ENCODE measurements at places on chromosomes 5 and 9.

- no peak for DNase-seq
These were observed at the start of gene ELOVL7 for GRCh38 chr5:60843936-60844905. TSS of gene ELOVL7 (minus strand) at chr5:60844269. CDS start at chr5:60787397, 56,872 bp downstream.

DNA sequence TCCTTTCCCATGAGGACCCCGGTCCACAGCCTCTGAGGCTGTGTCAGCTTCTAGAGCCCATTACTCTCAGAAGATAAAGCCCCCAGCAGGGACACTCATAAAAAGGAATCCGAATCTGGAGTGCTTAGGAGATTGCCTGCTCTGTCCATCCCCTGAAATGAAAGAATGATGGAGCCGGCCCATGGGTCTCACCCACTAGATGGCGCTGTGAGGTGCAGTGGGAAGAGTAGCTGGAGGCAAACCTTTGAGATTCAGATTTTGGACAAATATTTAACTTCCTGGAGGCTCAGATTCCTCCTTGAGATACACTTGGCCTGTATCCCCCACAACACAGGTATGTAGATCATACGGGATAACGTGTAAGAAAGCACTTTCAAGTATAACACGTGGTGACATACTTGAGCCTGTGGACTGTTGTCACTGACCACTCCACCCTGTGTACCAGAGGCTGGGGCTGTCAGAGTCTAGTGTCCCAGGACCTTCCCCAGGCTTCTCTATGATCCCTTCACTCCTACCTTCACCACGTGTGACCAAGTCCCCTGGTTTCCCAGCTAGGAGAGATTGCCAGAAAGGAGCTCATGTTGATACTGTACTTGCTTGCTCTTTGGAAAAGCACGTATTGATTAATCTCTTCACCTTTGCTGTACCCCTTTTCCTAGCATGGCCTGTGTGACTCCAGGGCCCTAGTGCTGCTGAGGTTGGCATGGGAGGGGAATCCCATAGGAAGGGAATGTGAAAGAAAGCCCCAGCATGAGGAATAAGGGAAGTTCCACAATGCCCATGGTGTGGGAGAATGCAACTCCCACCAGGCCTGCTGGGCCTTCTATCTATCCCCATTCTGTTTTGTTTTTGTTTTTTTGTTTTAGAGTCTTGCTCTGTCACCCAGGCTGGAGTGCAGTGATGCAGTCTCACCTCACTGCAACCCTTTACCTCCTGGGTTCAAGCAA lies 32.1 kb downstream of the TRMO start:
- no peak for DNase-seq

GRCh38 chr9:134390947-134391318 lies 64.7 kb downstream of the RXRA start:
- DNase-seq: no peak

- no peak for DNase-seq
These were observed 26.1 kb downstream of the SMIM32 start for GRCh38 chr5:136166909-136167308.

- DNase-seq: no peak
These were observed 422.2 kb upstream of the TLE4 start for GRCh38 chr9:79149585-79149984.

DNA sequence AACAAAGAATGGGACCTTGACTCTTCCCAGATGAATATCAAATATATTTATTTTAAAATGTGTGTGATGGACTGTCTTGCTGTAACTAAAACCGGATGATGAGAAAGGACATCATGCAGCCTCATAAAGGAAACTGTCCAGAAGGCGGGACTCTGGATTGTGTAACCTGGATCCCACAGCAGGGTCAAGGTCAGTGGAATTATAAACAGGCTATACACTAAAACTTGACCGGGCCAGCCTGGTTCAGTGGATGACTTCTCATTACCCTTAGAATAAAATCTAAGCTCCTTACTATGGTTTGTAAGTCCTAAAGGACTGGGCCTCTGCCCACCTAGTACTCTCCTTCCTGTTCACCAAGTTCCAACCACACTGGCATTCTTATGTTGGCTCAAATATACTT lies 280.3 kb downstream of the ELAVL2 start:
- no peak for DNase-seq
